ENCODE measurements at places on chromosomes 13 and 19.

- no peak for DNase-seq
These were observed 177.8 kb upstream of the NBEA start for GRCh38 chr13:34764246-34764645.

DNA sequence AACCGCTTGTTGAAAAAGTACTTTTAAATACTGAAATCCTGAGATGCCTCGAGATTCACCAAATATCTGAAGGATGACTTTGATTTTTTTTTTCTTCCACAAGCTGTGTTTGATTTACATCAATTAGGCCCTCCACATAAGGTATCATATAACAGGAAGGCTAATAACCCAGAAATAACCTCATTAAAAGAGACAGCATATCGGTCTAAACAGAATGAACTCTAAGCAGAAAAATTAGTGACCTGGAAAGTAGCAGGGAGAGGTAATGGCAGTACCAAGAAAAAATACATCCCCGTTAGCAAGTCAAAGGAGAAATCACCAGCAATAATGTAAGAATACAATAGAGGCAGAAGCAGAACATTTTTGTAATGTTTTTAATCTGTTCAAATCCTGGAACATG is 452.4 kb upstream of the TSHZ3 start:
- DNase-seq: no peak

GRCh38 chr13:75226733-75227435 is 255.1 kb downstream of the TBC1D4 start:
- DNase-seq: no peak

- DNase-seq: no peak
These were observed 53.0 kb downstream of the SACS start for GRCh38 chr13:23380534-23380933.

- DNase-seq: no peak
These were observed 88.0 kb downstream of the ENOX1 start for GRCh38 chr13:43698758-43699157.

DNA sequence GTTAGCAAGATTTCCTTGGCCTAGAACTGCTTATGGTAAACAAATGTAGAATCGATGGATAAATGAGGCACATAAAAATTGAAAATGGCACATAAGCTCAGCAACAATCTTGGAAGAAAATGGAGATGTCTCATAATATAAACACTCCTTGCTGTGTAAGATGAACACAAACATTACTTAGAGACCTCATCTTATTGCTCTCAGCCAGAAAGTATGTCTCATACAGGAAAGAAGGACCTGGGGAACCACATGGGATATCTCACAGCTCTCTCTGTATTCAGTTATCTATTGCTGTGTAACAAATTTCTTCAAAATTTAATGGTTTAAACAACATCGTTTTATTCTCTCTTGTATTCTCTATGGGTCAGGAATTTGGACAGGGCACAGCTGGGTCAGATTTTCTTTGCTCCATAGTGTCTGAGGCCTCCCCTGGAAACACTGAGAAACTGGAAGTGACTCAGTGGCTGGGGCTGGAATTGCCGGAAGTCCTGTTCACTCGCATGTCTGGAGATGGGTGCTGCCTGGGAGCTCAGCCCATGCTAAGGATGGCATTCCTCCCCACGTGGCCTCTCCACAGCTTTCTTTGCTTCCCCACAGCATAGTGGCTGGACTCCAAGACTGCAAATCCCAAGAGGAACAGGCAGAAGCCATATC is 105.1 kb downstream of the NUFIP1 start:
- no peak for DNase-seq

DNA sequence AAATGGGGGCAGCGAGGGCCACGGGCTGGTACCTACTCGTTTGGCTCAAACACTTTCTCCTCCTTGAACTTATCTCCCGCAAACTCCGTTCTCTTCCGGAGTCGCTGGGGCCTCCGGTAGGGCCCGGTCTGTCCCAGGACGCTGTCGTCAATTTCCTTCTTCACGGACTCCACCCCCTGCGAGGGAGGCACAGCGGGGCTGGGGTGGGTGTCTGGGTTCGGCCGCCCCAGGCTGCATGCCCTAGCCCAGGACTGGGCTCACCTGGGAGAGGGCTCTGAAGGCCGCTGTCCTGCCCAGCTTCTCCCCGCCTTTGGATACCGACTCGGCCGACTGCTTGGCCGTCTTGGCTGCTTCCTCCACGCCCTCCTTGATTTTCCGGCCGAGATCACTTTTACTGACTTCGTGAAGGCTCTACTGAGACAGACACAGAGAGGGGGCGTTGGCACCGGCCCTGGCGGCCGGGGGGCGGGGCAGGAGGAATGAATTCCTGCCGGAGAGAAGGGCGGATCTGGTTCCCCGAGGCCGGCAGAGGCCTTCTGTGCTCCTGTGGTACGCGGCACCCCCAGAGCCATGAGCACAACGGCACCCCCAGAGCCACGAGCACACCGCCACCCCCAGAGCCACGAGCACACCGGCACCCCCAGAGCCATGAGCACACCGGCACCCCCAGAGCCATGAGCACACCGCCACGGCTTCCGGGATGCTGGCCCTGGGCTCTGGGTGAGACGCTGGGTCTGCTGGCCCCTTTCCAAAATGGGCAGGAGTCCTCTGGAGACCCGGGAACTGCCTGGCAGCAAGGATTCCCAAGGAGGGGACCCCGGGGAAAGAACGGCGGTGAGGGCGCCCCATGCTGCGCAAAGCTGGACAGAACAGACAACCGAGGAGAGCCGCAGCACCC is 8.1 kb upstream of the CTXN1 start:
- DNase-seq: no peak

DNA sequence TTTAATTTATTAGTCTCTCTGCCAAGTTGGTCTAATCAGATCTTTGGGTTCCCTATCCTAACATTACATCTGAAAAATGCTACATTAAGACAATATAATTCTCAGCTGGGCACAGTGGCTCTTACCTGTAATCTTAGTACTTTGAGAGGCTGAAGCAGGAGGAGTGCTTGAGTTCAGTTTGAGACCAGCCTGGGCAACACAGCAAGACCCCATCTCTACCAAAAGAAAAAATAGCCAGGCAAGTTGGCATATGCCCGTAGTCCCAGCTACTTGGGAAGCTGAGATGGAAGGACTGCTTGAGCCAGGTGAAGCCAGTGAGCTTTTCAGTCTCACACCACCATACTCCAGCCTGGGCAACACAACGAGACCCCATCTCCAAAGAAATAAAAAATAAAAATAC is 95.0 kb downstream of the KLF12 start:
- DNase-seq: no peak

DNA sequence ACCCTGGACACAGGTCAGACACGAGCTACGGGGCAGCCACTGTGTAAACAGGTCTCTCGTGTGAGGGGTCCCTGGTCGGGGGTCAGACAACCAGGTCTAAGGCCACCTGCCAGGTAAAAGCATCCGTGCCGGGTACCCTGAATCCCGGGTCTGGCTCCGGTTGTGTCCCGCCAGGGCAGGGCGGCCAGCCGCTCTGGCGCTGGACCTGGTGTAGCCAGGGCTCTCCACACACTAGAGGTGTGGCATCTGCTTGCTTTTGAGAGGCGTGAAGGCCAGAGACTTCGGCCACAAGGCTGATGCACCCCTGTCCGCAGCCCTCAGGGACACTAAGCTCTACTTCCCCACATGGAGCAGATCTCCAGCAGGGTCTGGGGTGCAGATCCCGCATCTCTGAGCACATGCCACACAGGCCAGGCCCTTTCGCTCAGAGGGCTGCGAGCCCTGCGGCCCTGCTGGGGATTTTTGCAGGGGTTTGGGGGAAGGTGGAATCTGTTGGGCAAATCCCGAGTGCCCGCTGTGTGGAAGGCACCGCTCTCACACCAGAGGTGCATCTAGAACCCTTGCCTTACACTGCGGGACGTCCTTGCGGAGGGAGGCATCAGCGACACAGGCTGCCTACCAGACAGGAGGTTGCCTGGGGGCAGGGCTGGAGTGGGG is 13.8 kb upstream of the TIMM13 start:
- no peak for DNase-seq

DNA sequence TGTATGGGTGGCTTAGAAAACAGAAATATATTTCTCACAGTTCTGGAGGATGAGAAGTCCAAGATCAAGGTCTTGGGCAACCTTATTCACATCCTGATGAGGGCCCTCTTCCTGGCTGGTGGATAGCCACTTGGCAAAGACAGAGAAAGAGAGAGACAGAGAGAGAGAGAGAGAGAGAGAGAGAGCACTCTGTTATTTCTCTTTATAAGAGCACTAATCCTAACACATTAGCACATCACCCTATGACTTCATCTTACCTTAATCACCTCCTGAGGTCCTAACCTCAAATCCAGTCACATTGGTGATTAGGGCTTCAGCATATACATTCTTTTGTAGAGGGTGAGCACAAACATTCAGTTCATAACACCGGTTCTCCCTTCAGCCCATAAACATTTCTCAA is 430.3 kb downstream of the EFNB2 start:
- DNase-seq: no peak

DNA sequence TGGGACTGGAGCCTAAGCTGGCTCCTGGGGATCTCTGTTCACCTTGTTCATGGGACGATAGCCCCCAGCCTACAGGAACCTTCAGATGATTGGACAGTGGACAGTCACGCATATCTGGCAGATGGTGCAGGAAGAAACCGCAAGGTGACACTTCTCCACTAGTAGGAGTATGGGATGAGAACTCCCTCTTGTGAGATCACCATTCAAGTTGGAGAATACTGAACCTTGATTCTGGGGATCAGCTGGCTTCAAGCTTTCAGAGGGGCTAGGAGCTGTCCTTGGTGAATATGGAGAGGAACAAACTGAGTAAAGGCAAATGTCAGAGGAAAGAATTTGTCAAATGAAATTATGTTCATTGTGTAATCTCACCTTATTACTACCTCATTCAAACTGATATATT is 204.5 kb downstream of the PDS5B start:
- DNase-seq: no peak

DNA sequence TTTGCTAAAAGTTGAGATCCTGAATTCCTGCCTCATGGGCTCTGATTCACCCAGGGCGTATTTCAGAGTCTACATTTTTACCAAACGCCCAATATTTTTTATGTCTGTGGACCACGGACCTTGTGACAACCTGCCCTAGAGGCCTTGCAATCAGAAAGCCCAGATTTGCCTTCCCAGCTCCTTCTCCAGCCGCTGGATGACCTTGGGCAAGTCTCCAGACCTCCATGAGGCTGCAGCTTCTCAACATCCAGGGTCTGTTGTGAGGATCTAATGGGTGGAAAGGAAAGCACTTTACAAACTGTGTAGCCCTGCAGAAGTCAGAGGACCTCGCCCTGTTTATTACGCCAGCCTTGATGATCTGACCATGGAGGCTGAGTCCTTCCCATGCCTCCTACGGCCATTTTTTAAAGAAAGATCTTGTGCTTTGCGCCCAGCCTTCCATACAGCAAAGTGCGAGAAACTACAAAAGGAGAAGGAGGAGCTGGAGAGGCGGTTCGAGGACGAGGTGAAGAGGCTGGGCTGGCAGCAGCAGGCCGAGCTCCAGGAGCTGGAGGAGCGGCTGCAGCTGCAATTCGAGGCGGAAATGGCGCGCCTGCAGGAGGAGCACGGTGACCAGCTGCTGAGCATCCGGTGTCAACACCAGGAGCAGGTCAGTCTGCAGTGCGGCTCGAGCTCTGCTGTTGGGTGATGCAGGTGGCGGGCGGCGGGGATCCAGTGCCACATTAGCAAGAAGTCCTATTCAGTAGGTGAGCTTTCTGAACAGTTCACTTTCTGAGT is 115.6 kb downstream of the SLC7A1 start:
- DNase-seq: no peak

GRCh38 chr13:51155776-51156515 is 44.9 kb upstream of the C13orf42 start:
- no peak for DNase-seq

DNA sequence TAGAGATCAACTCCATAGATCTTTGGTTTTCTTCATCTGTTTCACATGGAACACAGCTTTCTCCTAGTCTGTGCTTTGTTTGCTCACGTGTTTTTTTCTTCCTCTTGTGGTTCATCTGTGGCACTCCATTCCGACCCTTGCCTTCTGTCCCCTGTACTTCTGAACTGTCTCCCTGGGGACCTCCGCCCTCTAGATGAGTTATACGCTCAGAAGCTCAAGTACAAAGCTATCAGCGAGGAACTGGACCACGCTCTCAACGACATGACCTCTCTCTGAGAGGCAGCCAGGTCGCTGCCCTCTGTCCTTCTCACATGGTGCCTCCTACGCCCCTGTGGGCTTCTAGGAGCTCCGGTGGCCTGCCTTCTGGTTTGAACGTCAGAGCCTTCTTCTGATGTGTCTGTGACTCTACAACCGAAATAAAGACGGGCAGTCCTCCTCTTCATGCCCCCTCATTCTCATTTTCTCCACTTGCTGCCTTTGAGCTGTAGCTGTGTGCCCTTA is 16.6 kb upstream of the RAB8A start:
- no peak for DNase-seq

DNA sequence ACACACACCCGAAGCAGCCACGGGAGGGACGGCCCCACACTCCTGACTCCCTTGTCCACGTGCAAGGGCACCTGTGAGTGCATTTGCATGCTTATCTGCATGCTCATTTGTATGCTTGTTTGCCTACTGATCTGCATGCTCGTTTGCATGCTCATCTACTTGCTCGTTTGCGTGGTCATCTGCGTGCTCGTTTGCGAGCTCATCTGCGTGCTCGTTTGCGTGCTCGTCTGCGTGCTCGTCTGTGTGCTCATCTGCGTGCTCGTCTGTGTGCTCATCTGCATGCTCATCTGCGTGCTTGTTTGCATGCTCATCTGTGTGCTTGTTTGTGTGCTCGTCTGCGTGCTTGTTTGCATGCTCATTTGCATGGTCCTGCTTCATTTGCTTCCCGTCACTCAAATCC is 23.8 kb downstream of the SHC2 start:
- no peak for DNase-seq

- DNase-seq: no peak
These were observed 10.8 kb upstream of the RELB start for GRCh38 chr19:44990459-44990858.

GRCh38 chr19:14097532-14098151 is 7.1 kb upstream of the SAMD1 start:
- no peak for DNase-seq

DNA sequence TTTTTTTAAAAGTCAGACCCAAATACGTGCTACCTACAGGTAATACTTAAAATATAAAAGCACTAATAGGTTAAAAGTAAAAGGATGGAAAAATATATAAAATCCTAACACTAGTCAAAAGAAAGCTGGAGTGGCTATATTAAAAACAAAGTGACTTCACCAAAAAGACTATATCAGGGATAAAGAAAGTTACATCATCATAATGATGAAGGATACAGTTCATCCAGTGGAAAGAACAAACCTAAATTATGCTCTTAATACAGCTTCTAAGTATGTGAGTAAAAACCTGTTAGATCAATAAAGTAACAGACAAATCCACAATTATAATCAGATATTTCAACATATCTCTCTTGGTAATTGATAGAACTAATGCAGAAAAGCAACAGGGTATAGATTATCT is 1.1 kb upstream of the ZNF780B start:
- no peak for DNase-seq
